ENCODE measurements at places on chromosomes 2 and 18.

DNA sequence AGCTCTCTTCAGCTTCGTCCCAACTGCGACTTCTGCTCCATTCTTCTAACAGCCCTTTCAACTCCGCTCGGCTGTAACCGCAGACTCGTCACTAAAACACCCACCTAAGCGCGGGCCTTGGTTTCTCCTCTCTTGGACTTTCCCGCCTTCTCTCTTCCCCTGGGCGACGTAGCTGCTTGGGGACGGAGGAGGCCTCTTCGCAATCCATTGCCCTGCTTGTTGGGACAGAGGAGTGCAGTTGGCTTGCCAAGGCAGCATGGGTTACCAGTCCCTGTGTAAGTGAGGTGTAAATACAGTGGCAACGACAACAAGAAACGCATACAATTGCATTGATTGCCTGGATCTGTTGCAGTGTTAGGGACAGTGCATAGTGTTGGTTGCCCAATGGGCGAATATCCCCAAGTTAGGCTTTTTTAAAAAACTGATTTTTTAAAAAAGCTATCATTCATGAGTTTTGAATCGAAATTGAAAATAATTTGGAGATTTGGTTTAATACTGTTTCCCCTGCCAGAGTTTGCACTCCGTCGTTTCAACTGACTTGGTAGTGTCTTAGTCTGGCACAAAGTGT is 484 bp upstream of the DARS1 start:
- DNase-seq: peak; percentile 83

DNA sequence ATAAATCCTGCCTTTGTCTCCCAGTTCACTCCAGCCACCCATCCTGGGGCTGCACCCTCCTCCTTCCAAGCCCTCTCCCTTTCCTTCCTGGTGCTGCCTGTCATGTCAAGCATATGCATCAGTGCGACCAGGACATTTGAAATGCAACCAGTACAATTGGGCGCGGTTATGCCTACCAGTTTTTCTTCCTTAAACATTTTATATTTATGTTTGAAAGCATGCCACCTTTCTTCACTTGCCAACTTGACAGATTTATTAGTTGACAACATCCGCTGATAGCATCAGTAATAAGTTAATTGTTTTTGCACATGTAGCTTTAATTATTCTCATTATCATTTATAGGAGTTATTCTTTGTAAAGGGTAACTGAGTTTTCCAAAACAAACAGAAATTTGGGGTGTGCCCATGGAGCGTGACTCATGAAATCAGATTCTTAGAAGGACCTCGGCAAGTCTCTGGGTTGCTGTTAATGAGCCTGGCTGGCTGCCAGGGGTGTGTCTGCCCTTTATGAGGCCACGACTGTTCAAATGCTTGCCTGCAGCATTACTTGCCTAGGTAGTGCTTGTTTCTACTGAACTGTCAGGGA is 32.8 kb upstream of the IL1B start:
- DNase-seq: no peak

- DNase-seq: no peak
Measured at GRCh38 chr2:143296089-143296488, 166.9 kb downstream of the ARHGAP15 start.

DNA sequence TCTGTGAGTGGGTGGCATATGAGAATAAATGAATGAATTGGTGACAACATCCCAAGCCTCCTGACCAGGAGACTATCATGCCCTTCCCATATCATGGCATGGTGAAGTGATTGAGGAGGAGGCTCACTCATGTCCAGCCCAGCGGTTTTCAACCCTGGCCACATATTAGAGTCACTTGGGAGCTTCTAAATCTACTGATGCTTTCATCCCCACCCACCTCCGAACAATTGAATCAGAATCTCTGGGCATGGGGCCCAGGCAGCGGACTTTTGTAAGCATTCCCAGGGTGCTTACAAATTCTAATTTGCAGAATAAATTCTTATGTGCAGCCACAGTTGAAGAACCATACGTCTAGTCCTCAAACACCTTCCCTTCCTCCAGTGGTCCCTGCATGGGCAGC is 81.7 kb upstream of the SEC11C start:
- DNase-seq: no peak

DNA sequence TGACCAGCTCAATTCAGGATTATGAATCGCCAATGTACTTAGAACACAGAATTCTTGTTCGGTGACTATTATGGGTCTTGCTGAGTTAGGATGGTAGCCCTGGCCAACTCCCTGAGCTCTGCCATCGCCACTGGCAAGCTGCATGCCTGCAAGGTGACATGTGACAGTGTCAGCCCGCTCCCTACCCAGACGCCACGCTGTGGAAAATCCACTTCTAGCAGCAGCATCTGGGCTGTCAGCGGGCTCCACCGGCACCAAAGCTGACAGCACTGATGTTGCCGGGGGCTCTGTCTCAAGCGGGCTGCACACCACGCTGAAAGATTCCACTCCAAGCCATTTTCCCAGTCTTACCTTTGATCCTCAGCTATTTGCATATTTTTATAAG is 100.7 kb downstream of the MYT1L start:
- DNase-seq: no peak

GRCh38 chr2:227932403-227932802 is 61.0 kb downstream of the DAW1 start:
- no peak for DNase-seq

- no peak for DNase-seq
Measured at GRCh38 chr2:222904557-222905258, 43.9 kb downstream of the ACSL3 start.

DNA sequence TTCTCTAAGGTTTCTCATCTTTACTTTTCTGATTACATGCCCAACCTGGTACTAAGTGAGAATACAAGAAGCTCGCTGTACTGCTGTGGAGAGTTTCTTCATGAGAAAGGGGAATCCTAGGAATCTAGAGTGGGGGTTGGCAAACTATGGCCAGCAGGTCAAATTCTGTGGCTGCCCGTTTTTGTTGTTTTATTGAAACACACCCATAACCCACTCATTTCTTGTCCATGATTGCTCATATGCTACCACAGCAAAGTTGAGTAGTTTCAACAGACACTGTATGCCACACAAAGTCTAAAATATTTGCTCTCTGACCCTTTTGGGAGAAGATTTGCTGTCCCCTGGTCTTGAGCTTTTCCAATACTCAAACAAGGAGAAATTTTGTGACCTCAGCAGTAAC is 58.8 kb downstream of the C2orf74 start:
- DNase-seq: no peak

- DNase-seq: no peak
Measured at GRCh38 chr2:229445501-229446211, 174.6 kb upstream of the PID1 start.

DNA sequence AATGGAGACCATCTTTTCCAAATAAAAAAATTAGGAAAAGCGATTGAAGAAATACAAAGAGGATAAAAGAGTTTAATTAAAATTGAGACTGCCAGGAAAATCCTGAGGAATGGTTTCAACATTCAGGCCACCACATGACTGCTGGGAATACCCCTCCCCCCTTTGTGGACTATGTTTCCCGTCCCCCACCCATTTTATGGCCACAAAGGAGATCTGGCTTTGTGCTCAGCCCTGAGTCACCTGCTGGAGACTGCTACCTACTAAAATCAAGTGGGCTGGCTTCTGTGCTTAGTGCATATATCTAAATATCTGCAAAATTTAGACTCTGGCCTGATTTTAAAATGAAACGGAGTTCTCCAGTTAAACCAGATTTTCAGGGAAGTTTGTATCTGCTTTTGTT is 10.1 kb downstream of the RND3 start:
- no peak for DNase-seq

GRCh38 chr2:39696838-39697237 is 31.1 kb downstream of the TMEM178A start:
- DNase-seq: no peak

DNA sequence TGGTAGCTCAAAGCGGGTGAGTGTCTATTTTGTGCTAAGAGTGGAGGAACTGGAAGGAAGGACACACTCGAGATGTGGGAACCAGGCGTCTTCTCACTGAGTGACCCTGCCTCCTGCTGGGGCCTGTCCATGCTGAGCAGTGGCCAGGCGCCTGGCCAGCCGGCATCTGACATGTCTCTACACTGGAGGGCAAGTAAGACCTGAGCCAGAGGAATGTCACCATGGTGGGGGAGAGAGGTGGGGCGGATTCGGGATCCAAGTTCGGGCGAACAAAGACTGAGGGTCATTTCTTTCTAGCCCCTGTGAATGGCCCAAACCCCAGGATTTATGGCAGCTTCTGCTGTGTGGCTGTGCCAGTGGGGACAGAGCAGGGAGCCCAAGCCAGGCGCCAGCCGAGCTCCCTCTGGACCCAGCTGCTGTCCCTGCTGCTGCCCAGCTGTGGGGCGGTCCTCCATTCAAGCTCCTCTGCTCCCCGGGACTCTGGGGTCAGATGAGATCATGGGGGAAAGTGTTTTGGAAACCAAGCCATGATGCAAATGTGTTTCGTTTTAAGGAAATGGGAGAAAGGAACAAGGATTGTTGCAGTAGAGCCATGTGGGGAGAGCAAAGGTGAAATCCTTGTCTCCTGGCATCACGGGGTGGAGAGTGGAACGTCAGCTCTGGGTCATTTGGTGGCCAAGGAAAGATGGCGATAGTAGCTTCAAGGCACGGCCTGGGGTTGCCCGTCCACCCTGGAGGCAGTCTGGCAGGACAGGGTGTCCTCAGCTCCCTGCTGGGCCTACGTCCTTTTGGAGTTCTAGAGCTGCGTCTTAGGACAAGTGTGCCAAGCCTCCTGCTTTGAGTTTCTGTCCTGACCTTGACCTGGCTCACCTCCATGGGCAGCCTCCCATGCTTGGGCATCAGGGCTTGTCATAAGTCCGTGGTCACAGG is 8.1 kb downstream of the ACKR3 start:
- no peak for DNase-seq

GRCh38 chr2:189298038-189298437 is 118.5 kb upstream of the COL5A2 start:
- no peak for DNase-seq

- DNase-seq: no peak
Measured at GRCh38 chr2:167510071-167510759, 621.9 kb downstream of the XIRP2 start.

GRCh38 chr2:42566837-42567321 is 1.6 kb upstream of the MTA3 start:
- DNase-seq: no peak

GRCh38 chr2:169900686-169901085 is 73.4 kb downstream of the UBR3 start:
- no peak for DNase-seq

GRCh38 chr2:70793450-70793849 is 3.0 kb upstream of the FIGLA start:
- no peak for DNase-seq

DNA sequence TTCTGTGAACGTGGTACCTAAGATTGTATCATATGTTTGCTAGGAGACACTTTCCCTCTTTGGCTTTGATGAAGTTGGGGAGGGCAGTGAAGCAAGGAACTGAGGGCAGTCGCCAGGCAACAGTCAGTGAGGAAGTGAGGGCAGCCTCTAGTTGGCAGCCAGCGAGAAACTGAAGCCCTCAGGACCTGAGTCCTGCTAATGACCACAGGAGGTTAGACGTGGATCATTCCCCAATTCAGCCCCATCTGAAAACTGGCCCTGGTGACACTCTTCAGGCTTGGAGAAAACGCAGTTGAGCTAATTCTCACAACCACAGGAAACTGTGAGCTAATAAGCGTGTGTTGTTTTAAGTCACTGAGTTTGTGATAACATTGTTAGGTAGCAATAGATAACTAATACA is 84.5 kb upstream of the REG3G start:
- no peak for DNase-seq

DNA sequence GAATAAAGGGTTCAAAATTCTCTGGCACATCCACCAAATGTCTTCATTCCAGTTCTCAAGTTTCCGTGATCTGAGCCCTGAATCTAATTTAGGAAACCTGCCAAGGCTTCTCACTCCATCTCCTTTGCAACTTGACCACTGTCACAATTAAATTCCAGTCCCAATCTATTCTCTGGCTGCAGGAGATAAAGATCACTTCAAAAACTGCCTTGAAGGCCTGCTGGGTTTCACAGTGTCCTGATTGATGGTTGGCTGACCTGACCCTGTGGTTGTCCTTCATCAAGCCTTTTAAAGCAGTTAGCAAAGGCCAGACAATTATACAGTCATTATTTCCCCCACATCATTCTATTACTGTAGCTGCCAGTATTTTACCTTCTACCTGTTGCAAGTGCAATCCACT is 60.3 kb upstream of the DNAJC10 start:
- no peak for DNase-seq

DNA sequence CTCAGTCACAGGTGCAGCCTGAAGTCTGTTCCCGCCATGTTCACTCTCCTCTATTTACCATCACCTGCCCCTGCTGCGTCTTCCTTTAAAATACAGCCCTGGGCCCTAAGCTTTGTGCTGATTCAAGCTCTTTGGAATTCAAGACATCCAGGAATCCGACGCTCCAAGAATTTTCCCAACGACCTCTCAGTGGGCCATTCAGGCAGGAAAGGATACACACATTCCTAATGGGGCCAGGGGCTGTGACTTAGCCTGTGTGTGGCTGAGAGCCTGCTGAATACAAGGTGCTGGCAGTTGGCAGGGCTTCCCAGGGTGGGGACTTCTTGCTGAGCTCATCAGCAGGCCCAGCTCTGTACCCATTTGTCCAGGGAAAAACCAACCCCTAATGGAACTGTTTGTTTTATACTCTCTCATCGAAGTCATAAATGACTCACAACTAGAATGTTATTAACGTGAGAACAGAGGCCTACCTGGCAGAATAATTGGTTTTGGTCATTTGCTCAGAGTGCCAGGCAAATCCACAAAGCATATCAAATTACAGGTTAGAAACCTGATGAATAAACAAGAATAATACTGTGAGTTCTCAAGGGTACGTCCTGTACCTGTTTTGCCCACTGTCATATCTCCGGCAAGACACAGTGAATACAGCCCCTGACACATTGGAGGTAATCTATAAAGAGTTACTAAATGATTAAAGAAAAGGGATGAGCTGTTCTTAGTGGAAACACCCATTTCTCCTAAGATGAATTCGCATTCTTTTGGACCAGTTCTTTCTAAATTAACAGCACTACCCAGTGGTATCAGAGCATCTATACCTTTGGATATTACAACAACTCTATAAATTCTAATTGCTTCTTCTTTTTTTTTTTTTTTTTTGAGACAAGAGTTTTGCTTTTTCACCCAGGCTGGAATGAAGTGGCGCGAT is 12.6 kb upstream of the KCMF1 start:
- DNase-seq: no peak

GRCh38 chr2:148756292-148756975 is 111.9 kb downstream of the EPC2 start:
- DNase-seq: no peak

- DNase-seq: no peak
Measured at GRCh38 chr2:39743269-39743776, 35.7 kb downstream of the THUMPD2 start.

- DNase-seq: no peak
Measured at GRCh38 chr18:77107292-77107691, 25.3 kb downstream of the MBP start.

DNA sequence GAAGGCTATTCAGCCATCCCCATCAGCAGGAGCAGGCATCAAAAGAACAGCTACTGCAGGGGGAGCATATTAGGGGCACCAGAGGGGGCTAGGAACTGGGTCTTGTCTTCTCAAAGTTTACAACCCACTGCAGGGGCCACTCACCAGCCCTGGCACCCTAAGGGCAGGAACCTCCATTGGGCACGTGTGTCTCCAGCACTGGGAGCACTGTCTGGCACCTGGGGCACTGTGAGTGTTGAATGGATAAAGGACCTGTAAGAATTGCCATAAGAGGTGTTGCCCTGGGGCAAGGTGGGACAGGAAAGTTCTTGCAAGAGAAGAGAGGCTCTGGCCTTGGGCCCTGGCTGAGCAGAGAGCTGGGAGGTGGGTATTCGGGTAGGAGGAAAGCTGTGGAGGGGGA is 1.4 kb upstream of the STEAP3 start:
- DNase-seq: no peak

- no peak for DNase-seq
Measured at GRCh38 chr2:135525786-135526185, 5.2 kb downstream of the ZRANB3 start.

Data from C1 segment of cervical spinal cord (tissue), 14 donors.